Left lung (tissue), 14 donors: ENCODE measurements at places on chromosomes 6 and 20. TPM values are rescaled to one million over a fixed set of nuclear protein-coding genes. Genes with fewer than 3 reads are reported as not detected.

Gene KATNA1
- total RNA-seq: 11.6 TPM

Gene ZC3H12D
- 4.1 TPM for total RNA-seq

Gene OR14J1
- not detected for total RNA-seq

Gene FAM83C
- total RNA-seq: not detected

Gene RSPO4
- total RNA-seq: 6.1 TPM

- DNase-seq: no peak
These were observed 19.4 kb downstream of the ZUP1 start for GRCh38 chr6:116649129-116649528.

GRCh38 chr6:63426844-63427243 lies 107.1 kb upstream of the LGSN start:
- no peak for DNase-seq

DNA sequence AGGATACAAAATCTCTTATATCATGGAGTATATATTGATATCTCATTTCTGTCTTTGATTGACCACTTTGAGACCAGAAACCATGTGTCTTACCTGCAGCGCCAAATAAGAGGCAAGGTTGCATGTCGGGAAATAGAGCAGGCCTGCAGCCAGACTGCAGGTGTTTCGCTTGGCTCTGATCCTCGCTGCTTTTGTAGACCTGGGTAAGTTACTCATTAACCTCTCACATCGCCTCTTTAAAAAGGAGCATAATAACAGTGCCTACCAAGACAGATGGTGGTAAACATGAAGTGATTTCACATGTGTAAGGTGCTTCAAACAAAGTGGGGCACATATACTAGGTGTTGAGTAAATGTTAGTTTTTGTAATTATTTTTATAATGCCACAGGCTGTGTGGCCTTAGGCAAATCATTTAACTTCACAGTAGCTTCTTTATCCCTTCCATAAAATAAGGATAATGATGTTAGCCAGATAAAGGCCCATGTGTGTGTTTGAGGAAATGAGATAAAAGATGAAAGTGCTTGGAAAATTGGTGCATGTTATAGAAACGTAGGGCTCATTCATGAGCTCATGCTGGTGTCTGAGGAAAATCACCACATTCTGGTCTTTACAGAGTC lies 248.8 kb upstream of the MAP3K7 start:
- DNase-seq: no peak

DNA sequence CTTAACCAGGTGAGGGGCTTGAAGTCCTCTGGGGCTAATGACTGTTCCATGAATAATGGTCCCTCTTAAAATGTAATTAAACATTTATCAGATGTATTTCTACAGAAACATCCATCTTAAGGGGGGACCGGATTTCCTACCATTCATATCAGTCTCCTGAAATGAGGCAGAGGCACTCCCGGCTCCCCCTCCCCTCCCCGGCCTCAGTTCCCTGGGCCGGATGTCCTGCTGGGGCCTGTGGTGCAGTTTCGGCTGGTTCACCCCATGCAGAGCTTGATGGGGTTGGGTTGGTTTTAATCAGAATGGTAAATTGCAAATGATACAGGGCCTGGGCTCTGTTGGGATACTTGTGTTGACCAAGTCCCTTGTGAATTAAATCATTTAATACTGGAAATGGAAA lies 349.4 kb downstream of the PREX1 start:
- DNase-seq: no peak

DNA sequence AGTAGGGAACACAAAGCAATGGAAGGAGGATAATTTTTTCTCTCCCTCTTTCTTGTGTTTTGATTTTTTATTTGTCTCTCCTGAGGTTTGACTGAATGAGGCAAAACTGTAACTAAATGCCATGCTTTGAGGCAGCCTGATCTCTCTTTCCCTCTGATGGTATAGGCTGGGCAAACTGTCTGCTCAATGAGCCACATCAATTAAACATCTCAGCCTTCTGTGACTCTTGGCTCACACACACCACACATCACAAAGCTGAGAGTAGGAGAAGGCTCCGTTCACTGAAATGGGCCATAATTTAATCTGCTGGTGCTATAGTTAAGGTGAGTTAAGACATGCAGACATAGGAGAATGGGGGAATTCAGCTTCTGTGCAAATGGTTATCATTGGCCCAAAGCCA lies 28.1 kb upstream of the SCGN start:
- DNase-seq: no peak

DNA sequence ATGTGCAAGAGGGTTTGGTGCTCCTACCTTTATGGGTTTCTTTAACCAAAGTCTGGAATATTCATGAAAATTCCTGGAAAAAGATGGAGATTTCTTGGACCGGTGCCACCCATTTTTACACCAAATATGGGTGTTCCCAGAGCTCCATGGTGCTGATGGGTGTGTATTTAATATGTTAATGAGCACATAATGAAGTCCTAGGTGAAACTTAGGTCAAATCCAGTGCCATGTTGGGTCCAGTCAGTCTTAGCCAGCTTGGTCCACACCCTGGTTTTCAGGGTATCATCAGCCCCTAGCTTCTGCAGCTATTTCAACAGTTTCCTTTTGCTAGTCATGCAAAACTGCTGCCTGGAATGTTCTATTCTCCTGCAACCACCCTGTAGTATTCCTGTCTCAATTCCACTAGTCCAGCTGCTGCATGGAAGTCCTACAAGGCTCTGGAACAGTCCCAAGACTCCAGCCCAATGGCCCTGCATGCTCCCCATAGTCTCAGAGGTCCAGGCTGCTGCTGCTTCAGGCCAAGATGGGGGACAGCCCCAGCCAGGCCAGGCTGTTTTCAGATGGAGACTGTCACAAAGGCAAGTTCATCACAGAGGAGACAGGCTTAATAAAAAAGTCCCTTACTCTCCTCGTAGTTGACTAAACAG lies 31.8 kb downstream of the CST9L start:
- DNase-seq: no peak

DNA sequence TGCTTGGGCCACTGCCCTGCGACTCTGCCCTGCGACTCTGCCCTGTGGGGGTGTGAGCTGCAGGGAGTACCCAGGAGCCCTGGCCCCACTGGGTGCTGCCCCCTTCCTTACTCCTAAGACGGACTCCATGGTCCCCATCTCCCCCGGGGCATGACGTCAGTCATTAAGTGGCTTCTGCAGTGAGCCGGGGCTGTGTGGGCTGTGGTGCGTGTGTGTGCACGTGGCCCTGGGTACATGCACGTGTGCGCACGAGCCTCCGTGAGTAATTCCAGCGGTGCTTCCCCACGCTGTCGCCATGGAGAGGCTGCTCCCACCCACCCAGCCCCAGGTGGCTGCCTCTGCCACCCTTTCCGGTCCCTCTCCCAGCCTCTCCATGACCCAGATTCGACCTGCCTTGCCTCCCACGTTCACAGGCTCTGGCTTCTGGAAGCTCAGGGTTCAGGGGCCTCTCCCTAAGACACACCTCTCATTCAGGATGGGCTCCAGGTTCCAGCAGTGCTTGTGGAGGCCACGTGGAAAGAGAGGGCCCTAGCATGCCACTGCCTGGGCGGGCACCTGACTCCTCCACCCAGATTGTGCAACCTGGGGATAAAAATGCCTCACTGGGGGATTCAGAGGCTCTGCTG lies 88.3 kb downstream of the DLGAP4 start:
- DNase-seq: no peak
